Fibroblast of skin of left biceps (primary cell): ENCODE measurements at places on chromosomes 12 and 14.

GRCh38 chr12:99658671-99659349 is 11.3 kb downstream of the GARIN6 start:
- no peak for DNase-seq

GRCh38 chr14:27056586-27056985 is 458.8 kb upstream of the NOVA1 start:
- DNase-seq = no peak

DNA sequence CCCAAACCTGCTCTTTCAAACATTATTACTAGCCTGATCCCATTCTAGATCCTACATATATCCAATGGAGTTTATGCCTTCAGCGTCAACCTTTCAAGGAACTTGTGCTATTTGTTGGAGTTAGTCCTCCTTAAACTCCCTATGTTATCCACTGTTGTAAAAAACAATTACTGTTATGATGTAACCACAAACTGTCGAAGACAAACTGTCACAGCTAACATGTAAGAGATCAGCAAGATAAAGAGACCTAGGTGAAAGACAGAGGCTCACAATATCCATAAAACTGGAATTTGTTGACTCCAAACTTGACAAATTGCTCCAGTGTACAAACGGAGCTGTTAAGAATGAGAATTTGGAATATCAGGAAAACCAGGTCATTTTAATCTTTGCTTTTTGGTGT is 70.7 kb downstream of the CDK17 start:
- no peak for DNase-seq

DNA sequence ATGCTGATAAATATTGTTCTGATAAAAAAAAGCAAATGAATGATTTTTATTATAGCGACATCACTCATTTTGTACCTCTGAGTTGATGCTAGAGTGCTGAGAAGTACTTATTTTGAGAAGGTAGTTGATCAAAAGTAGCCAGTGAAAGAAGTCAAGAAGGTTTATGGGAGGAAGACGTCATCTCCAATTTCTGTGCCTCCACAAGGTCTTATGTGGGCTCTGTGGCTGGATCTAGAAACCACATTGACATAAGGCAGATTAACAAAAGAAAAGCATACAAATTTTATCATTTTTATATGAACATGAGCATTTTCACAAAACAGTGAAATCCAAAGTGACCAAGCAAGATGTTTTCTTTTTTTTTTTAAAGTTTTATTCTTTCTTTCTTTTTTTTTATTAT is 289.5 kb upstream of the FAR2 start:
- no peak for DNase-seq

DNA sequence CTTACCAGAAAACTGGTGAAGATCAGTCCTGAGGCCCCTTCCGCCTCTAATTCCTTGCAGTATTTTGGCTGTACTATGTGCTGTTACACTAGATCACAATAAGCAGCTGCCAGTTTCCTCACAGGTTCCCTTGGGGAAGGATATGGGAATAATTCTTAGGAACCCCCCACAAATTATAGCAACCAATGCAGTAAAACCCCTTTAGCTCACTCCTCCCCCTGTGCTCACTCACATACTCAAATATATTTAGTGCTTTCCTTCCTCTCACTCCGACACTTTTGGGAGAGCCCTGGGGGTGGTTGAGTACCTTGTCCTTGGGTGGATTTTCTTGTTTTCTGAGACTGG is 162.7 kb downstream of the ETV6 start:
- DNase-seq = no peak

DNA sequence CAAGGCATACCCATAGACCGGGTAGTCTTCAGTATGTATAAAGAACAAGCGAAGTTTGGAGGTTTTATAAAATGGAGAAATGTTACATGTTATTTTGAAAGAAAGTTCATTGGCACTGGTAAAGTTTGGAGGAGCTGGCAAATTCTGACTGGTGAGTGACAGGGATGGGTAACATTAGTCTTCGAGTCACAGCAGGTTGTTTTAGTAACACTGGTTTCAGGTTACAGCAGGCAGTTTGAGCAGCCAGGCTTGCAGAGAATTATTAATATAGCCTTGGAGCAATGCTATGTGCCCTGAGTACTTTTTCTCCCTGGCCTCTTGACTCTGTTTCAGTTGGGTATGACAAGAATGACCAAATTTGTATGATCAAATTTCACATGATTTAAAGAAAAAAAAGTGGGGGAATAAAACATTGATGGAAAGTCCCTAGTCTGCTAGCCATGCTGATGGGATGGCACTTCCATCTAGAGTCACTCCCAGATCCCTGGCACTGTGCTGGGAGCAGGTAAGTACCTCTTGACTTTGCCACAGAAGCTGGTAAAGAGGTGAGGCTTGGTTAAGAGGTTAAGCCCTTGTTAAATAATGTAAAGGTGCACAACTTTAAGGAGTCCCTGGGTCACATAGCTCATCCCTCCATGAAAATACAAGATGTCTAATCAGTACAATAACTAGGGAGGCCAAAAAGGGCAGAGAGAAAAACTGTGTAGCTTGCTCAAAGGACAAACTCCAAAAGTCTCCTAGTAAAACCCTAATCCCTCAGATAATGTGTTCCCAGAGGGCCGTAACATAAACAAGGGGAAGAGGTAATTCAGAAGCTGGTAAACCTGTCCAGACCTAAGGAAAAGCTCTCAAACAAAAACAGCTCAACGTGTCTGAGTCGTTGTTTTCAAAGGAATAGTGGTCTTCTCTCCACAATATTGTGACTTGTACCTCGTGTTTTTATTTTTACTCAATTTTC is 12.7 kb upstream of the SVOP start:
- DNase-seq = no peak

- DNase-seq = no peak
Measured at GRCh38 chr14:49766839-49767238, 1.1 kb upstream of the KLHDC2 start.

- no peak for DNase-seq
Measured at GRCh38 chr12:73902260-73902659, 635.4 kb upstream of the ATXN7L3B start.

GRCh38 chr14:51593397-51593796 is 58.3 kb upstream of the FRMD6 start:
- no peak for DNase-seq

DNA sequence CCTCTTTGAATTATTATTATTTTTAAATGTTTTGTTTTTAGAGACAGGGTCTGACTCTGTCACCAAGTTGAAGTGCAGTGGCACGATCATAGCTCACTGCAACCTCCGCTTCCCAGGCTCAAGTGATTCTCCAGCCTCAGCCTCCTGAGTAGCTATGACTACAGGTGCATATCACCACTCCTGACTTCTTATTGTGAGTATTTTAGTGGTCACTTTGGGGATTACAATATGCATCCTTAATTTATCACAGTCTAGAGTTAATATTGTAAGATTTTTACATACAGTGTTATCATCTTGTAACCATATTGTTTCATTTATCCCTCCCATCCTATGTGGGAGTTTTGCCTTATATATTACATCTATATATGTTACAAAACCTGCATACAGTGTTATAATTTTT is 13.4 kb downstream of the FGF23 start:
- no peak for DNase-seq

DNA sequence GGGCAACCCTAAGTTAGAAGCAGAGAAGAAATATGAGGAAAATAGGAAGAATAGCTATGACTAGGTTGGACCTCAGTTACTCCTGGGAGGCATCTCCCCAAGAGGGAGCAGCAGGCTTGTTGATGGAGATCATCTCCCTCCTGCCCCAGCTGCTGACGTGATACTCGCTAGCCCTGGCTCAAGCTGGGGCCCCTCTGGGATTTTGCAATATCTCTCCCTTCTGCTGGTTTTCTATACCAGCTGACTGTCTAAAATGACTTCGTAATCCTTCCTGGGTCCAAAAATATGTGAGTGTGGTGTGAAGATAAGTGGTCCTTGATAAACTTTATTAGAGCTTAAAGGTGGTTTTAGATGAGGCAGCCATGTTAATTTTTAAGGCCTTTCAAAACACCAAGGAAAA is 4.5 kb upstream of the HECTD4 start:
- DNase-seq = no peak

DNA sequence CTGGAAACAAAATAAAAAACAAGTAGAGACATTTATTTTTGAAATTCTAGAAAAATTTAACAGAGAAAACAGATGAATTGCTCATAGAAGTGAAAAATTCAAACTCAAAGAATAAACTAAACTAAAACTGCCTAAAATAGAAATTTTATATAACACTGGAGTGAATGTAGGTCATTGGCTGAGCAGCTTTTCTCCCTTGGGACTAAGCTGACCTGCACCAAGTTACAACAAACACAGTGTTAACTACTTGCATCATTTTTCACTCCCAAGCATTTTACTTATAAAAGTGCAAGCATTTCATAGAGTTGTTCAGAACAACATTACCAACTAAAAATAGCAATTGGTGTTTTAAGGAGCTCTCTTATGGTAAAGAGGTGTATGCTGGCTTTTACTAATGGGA is 298.1 kb downstream of the MED13L start:
- no peak for DNase-seq

- DNase-seq = no peak
Measured at GRCh38 chr12:10207136-10207535, 5.5 kb upstream of the GABARAPL1 start.

DNA sequence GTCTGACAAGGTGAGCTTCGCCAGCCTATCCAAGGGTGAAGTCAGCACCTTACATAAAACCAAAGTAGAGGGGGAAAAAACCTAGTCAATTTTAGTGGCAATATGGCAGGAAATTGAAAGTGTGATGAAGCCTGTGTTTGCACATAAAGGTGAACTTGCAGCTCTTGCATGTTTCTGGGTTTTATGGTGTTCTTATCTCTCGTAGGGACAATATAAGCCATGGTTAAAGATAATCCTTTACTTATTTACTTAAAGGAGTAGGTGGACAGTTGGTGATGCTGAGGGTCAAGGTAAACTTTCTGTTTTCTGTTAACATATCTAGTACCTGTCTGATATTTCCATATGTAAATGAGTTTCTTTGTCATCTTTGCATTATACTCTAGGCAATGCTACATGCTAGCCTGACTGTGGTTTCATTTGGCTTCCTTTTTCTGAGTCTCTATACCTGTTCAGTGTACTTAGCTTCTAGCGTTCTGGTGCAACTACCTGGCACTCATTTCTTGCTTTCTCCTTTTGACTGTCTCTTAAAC is 32.8 kb downstream of the CCDC91 start:
- no peak for DNase-seq

- DNase-seq = no peak
Measured at GRCh38 chr14:50656776-50657175, 11.3 kb downstream of the SAV1 start.

- DNase-seq = no peak
Measured at GRCh38 chr12:129885287-129885686, 18.5 kb downstream of the TMEM132D start.

DNA sequence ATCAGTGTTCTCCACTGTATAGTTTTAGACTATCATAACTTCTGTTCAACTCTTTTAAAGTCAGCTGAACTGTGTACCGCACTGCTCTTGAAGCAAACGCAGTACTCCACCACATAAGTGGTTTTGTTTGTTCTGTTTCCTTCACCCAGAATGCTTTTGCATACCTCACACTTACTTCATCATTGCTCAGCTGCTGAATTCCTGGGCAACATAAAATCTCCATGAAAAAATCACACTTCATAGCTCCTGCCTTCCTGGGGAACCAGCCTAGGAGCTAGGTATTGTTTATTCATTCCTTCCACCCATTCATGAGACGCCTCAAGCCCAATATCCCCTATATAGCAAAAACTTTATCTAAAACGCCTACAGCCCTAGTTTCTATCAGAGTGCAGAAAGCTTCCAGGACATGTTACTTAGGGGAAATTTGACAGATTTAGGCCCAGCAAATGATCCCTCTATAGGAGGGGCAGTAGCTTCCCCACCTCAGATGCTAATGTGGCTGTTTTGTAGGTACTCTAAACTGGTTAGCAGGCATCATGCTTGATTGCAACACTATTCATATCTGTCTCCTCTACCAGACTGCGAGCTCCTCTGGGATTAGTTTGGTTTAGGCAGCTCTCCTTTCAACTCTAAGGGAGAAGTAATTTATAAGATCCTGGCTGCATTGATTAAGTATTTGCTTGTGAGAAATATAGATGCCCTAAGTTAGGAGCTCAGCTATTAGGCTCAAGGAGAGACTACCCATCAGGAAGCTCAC is 44.5 kb downstream of the LRRC9 start:
- DNase-seq = no peak

DNA sequence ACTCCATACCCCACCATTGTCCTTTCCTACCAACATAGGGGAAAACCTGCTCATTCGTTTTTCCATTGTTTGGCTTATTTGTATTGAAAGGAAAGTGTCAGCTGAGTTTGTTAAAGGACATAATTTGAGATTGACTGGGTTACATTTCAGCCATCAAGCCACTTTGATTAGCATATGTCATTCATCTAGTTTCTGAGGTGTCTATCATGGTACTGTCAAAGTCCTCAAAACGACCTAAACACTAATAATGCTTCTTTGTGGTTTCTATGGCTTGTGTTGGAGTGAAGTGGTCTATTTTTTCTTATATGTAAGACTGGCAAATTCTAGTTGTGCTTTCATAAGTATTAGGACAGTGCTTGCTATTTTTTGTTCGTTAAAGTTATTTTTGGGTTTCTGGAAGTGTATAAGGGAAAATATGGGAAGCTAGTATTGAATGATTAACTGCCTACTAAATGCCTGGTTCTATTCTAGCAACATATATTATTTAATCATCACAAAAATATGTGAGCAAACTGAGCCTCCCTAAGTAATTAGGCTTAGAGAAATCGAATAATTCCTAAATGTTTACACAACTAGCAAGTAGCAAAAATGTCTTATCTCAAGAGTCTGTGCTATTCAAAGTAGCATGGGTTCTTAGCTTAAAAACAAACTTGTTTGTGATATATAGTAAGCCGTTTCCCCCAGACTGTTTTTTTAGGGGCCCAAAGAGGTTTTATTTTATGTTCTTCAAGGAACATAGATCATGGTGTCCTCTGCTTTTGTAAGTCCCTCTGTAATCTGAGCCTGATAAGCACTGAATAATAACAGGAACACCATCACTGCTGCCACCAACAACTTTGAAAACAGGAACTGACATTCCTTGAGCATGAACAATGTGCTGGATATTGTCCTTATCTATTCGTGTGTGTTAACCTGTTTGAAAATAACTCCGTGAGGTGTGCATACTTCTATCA is 67.1 kb downstream of the DERA start:
- no peak for DNase-seq

DNA sequence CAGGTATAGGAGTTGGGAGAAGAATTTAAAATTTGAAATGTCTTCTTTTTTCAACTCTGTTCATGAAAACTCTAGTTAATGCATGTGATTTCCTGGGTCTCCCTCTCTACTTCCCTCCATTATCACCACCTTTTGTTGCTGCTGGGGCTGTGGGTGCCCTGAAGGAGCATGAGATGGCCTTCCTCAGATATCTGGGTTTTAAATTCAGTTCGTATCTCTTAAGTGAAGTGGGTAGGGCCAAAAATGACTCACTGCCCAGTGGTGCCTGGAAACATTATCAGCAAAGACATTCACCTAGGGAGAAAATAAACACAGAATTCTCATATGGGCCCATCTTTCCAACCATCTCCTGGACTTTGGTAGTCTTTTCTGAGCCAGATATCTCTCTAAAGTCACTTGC is 234.9 kb upstream of the PLEKHG7 start:
- DNase-seq = no peak

DNA sequence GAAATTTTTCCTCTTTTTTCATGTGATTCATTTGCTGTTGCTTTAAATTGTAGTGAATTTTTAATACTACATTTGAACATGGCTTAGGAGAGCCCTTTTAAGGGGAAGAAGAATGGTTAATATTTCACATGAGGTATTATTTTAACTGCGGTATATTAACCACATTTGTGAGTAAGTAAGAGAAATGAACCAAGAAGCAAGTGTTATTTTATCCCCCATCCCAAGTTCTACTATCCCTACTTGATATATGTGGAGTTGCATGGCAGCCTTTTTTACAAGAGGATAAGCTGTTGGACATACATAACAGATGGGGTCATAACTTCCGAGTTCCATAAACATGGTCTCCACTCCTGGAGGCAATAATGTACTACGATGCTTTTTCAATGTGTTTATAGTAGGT is 623.3 kb downstream of the LRFN5 start:
- DNase-seq = no peak
